ENCODE measurements at places on chromosomes 5 and 9.

- peak; percentile 91 for DNase-seq
These were observed 17.7 kb downstream of the IL31RA start for GRCh38 chr5:55868846-55869245.

DNA sequence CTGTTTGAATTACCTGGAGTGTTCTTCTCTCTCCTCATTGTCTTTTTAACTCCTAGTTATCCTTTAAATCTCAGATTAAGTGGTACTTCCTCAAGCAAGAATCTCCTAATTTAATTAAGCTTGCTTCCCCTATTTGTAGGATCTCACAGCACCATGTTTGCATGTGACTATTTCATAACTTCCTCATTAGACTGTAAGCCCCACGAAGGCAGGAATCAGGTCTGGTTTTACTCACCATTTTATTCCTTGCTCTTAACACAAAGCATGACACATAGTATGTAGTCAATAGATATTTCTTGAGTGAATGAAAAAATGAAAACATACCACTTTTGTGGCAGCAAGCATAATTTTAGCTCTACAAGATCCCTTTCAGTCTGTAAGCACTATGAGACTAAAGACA lies 1.3 kb upstream of the ERMP1 start:
- no peak for DNase-seq

- no peak for DNase-seq
These were observed 38.3 kb upstream of the SMU1 start for GRCh38 chr9:33114746-33115145.

- DNase-seq = no peak
These were observed 261.8 kb downstream of the ARHGAP26 start for GRCh38 chr5:143031781-143032580.

DNA sequence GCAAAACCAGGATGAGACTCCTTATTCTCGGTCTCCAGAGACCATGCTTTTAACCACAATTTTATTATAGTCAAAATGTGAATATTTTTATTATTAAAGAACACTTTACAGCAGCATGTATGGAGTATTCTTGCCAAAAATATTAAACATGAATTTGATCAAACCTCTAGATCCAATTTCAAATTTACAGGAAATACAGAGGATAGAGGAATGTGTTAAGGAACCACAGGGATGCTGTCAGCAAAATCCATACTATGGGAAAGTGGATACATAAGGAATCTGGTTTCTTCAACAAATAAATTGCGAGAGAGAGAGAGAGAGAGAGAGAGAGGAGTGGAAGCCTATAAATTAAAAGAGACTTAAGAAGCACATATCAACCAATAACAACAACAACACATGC lies 348.2 kb upstream of the NUDT12 start:
- no peak for DNase-seq

- DNase-seq = no peak
These were observed 122.1 kb upstream of the COL5A1 start for GRCh38 chr9:134519375-134520070.

DNA sequence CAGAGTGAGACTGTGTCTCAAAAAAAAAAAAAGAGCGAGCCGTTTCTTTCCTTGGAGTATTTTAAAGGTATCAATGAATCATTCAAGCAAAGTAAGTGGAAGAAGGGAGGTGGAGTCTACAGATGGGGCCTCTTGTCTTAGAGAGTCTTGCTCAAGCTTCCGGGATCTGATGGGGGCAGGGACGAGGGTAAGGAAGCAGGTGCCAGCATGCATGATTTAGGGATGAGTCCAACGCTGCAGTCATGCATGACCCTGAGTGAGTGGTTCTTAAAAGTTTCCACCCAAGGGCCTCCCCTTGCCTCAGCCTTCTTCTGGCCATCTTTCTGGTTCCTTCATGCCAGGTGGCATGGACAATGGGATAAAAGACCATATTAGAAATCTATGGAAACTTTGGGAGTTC lies 79.6 kb downstream of the MYO10 start:
- peak; percentile 21 for DNase-seq

GRCh38 chr9:69023650-69024049 lies 9.7 kb upstream of the PRKACG start:
- no peak for DNase-seq

- DNase-seq = no peak
These were observed 202.2 kb downstream of the NFIB start for GRCh38 chr9:14111696-14112095.

GRCh38 chr5:67004730-67005350 lies 191.8 kb downstream of the CD180 start:
- no peak for DNase-seq

GRCh38 chr5:65061250-65061973 lies 292.7 kb downstream of the CWC27 start:
- no peak for DNase-seq

GRCh38 chr9:8374471-8374870 lies 574.9 kb upstream of the DMAC1 start:
- DNase-seq = no peak

DNA sequence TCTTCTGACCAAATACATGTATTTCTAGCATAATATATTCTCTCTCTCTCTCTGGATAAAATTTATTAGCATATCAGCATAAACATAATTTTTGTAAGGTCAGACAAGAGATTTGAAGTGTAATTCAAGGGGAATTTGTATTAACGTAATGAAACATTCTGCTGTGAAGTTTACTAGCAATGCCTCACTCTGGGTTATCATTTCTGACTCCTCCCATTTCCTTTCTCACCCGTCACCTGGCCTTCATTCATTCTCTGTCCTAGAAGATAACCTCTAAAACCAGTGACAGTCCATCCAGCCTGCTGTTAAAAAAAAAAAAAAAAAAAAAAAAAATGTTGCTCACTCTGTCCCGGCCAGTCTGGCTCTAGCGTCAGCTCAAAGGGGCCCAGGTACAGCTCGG lies 27.1 kb downstream of the GRAMD2B start:
- no peak for DNase-seq

- no peak for DNase-seq
These were observed 593.2 kb upstream of the CLINT1 start for GRCh38 chr5:158451993-158452672.

DNA sequence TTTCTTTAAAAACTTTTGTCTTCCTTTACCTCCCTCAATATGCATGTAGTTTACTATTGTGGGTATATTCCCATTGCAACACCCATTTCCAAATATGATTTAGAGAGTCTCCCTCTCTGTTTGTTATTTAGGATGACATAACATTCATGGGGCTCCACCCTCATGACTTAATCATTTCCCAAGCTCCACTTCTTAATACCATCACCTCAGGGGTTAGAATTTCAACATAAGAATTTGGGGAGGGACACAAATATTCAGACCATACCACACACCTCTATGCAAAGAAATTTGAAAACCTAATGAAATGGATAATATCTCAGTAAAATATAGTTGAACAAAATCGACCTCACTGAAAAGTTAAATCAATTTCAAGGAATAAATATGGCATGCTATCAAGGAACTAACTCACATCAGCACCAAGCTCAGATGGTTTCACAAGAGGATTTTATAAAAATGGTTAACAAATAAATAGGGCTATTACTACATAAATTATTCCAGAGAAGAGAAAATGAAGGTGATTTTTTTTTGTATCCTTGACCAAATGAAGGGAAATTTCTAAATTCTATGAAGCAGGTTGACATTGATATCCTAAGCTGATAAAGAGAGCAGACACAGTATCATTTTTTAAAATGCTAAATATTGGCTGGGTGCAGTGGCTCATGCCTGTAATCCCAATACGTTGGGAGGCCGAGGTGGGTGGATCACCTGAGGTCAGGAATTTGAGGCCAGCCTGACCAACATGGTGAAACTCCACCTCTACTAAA lies 20.2 kb upstream of the UBTD2 start:
- DNase-seq = no peak

- no peak for DNase-seq
These were observed 94.6 kb downstream of the PHF2 start for GRCh38 chr9:93671020-93671338.

GRCh38 chr5:19767987-19768386 lies 220.0 kb downstream of the CDH18 start:
- DNase-seq = no peak

GRCh38 chr9:93003552-93004407 lies 54.7 kb upstream of the SUSD3 start:
- peak; percentile 1 for DNase-seq

GRCh38 chr5:2451100-2451499 lies 300.4 kb downstream of the IRX2 start:
- no peak for DNase-seq

GRCh38 chr5:87410931-87411330 lies 1.8 kb downstream of the CCNH start:
- no peak for DNase-seq

DNA sequence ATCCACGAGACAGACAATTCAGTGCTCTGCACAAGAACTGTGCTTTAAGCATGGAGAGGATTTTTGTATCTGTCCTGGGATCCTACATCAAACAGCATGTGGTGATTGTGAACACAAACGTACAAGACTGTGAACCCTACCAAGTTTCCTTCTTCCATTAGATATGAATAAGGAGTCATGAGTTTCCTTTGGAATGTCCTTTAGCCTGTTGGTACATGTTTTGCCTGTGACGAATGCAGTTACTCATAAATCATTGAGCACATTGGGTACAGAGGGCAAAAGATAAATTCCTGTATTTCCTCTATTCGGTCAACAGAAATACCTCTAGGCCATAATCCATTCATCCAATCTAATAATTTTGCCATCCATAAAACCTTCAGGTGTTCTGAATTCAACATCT lies 61.5 kb downstream of the FXN start:
- DNase-seq = no peak

Data from AG04450 (cell line).